ENCODE measurements at places on chromosomes 2 and 18.

GRCh38 chr2:140947236-140947635 lies 1183.6 kb downstream of the LRP1B start:
- DNase-seq: no peak

- no peak for DNase-seq
Observed at GRCh38 chr2:183605440-183605839, 481.2 kb downstream of the NUP35 start.

DNA sequence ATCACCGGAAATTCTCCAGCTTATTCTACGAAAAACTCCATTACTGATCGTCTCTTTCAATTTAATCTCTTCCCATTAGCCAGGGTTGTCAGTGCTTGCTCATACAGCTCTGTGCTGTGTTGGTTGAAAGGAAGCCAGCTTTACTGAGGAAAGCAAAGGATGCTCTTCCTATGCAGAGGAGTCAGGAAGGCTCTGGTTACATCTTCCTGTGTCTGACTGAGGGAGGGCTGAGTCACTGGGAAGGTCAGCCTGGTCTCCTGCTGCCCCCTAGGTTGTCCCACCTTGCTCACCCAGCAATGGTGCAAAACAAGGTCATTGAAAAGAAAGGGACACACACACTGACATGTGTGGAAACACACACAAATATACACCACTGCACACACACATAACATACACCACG lies 975.6 kb downstream of the DCDC2C start:
- DNase-seq: no peak

GRCh38 chr2:224034017-224034416 lies 5.1 kb downstream of the SERPINE2 start:
- no peak for DNase-seq

GRCh38 chr2:177633910-177634294 lies 241.3 kb downstream of the AGPS start:
- no peak for DNase-seq

- DNase-seq: no peak
Observed at GRCh38 chr2:21371499-21372003, 247.8 kb downstream of the TDRD15 start.

DNA sequence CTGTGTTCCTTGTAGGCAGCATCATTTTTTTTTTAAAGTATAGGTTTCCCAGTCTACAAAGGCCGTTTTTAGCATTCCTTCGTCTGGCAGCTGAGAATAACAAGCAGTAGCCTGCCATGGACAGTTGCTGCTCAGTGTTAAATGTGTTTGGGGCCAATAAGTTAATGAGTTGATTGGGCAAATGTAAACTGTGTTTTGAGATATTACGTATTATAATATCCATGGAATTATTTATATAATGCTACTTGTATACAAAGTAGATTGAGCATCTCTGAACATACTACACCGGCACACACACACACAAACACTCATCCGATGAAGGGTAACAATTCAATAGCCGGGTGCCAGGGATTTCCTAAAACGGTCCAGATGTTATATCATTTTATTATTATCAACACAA lies 97.2 kb downstream of the IRS1 start:
- DNase-seq: no peak

Measured in hepatocyte (in vitro differentiated cells).